Hepatocyte (in vitro differentiated cells): ENCODE measurements at places on chromosomes 13 and 19. TPM values are rescaled to one million over a fixed set of nuclear protein-coding genes. Genes with fewer than 3 reads are reported as not detected.

DNA sequence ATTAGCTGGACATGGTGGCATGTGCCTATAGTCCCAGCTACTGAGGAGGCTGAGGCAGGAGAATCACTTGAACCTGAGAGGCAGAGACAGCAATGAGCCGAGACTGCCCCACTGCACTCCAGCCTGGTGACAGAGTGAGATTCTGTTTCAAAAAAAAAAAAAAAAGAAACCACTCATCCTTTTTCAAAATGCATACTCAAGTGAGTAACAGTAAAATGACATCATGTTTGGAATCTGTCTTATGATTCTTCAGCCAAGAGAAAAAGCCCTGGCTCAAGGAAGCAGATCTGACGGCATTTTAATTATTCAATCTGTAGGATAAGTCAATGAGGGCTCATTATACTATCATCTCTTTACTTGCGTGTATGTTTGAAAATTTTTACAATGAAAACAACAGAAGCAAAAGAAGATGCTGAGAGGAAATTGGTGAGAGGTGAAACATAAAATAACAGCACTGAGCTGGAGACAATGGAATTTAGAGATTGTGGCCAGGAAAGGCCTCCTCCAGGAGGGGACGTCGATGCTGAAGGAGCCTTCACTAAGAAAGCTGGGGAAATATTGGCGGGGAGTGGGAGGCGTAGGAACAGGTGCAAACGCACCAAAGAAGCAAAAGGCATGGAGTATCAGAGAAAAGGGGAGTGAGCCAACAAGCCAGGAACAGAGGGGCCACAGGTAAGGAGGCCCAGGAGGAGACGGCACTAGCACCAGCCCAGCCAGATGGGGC, 12.9 kb upstream of the CCNE1 start:
- no peaks in the 10 kb centered on the region for H3K27me3 ChIP-seq
- no peaks in the 10 kb centered on the region for H3K36me3 ChIP-seq
- H3K4me1 ChIP-seq: no peaks in the 10 kb centered on the region
- no peak for DNase-seq
- H3K27ac ChIP-seq: no peak overlapping the region

DNA sequence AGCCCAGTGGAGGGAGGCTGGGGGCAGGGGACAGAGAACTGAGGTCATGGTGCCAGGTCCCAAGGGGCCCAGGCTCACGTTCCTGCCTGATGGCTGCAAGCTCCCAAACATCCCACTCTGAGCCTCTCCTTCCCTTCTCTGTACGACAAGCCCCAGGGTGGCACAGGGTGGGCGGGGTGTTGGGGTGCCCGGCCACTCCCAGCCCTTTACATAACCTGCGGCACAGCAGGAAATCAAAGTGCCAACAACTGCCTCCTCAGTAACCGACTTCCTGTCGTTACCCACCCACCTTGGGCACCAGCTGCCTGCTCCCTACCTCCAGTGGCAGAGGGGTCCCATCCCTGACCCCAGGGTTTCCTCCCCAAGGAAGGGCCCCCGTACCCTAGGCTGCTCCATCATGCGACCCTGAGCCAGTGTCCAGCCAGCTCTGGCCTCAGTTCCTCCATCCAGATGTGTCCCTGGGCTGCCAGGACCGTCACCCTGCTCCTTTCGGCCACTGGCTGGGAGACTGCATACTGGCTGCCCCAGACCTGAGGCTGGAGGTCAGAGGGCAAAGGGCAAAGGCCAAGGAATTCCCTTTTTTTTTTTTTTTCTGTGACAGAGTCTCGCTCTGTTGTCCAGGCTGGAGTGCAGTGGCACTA, 27.7 kb upstream of the NFIC start:
- H3K27me3 ChIP-seq: no peaks in the 10 kb centered on the region
- H3K4me1 ChIP-seq: peaks cover 24% of the 10 kb centered on the region
- DNase-seq: no peak
- no peak overlapping the region for H3K4me3 ChIP-seq
- H3K27ac ChIP-seq: no peak overlapping the region
- no peaks in the 10 kb centered on the region for H3K36me3 ChIP-seq

DNA sequence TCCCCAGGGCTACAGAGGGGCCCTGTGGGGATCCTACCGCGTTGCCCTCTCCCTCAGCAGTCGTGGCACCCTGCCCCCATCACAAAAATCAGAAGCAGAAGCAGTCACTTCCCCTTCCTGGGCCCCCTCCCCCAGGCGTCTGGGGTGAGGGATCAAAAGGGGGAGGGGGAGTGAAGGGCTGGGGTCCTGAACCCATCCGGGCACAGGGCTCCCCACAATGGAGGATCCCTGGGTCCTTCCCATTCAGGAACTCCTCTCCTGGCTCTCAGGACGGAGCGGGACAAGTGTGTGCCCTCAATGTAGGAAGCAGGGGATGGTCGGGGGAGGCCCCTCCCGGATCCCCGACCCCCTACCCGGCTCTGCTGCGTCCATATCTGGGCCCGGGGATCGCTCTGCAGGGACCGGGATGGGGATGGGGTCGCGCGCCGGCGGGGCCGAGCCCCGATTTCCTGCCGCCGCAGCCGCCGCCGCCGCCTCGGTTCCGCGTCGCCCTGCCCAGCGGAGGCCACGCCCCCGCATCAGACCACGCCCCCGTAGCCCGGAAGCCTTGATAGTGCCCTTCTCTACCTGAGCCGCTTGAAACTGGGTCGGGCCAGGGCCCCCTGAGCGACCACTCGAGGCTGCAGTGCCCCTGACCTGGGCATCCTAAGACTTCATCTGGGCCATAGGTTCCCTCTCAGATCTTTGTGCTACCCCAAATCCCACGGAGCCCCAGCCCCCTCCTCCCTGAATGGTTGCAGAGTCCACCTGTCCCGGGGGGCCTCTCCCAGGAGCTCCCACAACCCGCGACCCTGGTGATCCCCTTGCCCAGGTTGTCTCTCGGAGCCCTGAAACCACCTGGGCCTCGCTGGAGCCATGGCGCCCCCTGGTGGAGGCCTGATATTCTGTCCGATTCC, at the start of gene GMIP:
GMIP (minus strand) TSS at position 500 of the 896 bp plus-strand sequence; CDS start at position 372, 128 bp downstream.
- H3K36me3 ChIP-seq: no peaks in the 10 kb centered on the region
- H3K27ac ChIP-seq: peak within 1 kb of the TSS; percentile 96
- peaks cover 4% of the 10 kb centered on the region for H3K4me1 ChIP-seq
- peak; percentile 85 for DNase-seq
- H3K4me3 ChIP-seq: peak within 1 kb of the TSS; percentile 100
- no peaks in the 10 kb centered on the region for H3K27me3 ChIP-seq

FPR2 gene
- not detected in 2 replicates for polyA plus RNA-seq

- H3K36me3 ChIP-seq: no peaks in the 10 kb centered on the region
- peaks cover 4% of the 10 kb centered on the region for H3K4me1 ChIP-seq
- peak overlapping the region; percentile 46 for H3K27ac ChIP-seq
- H3K4me3 ChIP-seq: no peak overlapping the region
- no peaks in the 10 kb centered on the region for H3K27me3 ChIP-seq
These were observed 15.7 kb upstream of the FBXL3 start for GRCh38 chr13:77042566-77043177.

- no peak for DNase-seq
- no peaks in the 10 kb centered on the region for H3K36me3 ChIP-seq
- no peaks in the 10 kb centered on the region for H3K27me3 ChIP-seq
These were observed 34.2 kb downstream of the TSHZ3 start for GRCh38 chr19:31314849-31315629.

- no peaks in the 10 kb centered on the region for H3K36me3 ChIP-seq
- peak within 1 kb of the TSS; percentile 76 for H3K27ac ChIP-seq
- H3K4me1 ChIP-seq: peaks cover 19% of the 10 kb centered on the region
- H3K27me3 ChIP-seq: no peaks in the 10 kb centered on the region
These were observed at the start of gene CYSLTR2 for GRCh38 chr13:48653472-48653939. TSS of gene CYSLTR2 (plus strand) at chr13:48653929. CDS start at chr13:48706818, 52,889 bp downstream.

CASP14 gene
- not detected in 2 replicates for polyA plus RNA-seq

DNA sequence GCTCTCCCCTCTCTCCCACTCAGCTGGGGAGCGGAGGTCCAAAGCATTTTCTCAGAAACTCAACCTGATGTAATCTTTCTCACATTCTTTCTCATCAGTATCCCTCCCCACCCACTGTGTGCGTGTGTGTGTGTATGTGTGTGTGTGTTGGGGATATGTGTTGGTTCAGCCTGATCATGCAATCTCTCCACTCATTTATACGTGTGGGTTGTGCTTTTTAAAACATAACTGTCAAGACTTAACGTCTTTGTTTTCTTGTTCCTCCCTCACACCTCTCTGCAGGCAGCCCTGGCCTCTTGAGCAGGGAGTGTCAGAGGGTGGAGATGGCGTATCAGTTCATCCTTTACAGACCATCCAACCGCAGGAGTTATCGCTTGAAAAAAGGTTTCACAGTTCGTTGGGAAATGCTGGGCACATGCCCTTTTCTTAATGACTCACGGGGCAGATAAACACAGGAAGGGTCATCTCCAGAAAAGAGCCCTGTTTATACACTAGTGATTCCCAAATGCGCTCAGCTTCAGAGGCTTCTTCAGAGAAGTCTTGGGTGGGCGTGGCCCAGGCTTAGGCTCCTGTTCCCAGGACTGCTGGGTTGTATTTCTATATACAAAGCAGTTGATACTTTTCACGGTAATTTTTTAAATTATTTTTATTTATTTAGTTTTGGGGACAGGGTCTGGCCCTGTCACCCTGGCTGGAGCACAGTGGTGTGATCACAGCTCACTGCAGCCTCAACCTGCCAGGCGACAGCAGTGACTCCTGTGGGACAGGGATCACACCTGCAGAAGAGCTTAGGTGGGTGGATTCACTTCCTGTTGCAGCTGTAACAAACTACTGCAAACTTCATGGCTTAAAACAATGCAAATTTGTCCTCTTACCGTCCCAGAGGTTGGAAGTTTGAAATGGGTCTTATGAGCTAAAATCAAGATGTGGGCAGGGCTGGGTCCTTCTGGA, 60.3 kb downstream of the CCDC70 start:
- H3K4me1 ChIP-seq: no peaks in the 10 kb centered on the region
- H3K4me3 ChIP-seq: no peak overlapping the region
- no peaks in the 10 kb centered on the region for H3K27me3 ChIP-seq

- DNase-seq: no peak
- H3K27ac ChIP-seq: no peak overlapping the region
- H3K4me1 ChIP-seq: no peaks in the 10 kb centered on the region
- no peaks in the 10 kb centered on the region for H3K27me3 ChIP-seq
- H3K4me3 ChIP-seq: no peak overlapping the region
- no peaks in the 10 kb centered on the region for H3K36me3 ChIP-seq
These were observed 41.3 kb downstream of the ALOX5AP start for GRCh38 chr13:30776661-30777060.

GRCh38 chr13:33730147-33730546, 87.8 kb upstream of the RFC3 start:
- H3K27ac ChIP-seq: no peak overlapping the region
- H3K4me3 ChIP-seq: no peak overlapping the region
- H3K36me3 ChIP-seq: no peaks in the 10 kb centered on the region
- no peaks in the 10 kb centered on the region for H3K27me3 ChIP-seq
- DNase-seq: no peak
- H3K4me1 ChIP-seq: peaks cover under 1% of the 10 kb centered on the region

CNN1 gene
- polyA plus RNA-seq: 12.6 and 12.9 TPM in 2 replicates

DNA sequence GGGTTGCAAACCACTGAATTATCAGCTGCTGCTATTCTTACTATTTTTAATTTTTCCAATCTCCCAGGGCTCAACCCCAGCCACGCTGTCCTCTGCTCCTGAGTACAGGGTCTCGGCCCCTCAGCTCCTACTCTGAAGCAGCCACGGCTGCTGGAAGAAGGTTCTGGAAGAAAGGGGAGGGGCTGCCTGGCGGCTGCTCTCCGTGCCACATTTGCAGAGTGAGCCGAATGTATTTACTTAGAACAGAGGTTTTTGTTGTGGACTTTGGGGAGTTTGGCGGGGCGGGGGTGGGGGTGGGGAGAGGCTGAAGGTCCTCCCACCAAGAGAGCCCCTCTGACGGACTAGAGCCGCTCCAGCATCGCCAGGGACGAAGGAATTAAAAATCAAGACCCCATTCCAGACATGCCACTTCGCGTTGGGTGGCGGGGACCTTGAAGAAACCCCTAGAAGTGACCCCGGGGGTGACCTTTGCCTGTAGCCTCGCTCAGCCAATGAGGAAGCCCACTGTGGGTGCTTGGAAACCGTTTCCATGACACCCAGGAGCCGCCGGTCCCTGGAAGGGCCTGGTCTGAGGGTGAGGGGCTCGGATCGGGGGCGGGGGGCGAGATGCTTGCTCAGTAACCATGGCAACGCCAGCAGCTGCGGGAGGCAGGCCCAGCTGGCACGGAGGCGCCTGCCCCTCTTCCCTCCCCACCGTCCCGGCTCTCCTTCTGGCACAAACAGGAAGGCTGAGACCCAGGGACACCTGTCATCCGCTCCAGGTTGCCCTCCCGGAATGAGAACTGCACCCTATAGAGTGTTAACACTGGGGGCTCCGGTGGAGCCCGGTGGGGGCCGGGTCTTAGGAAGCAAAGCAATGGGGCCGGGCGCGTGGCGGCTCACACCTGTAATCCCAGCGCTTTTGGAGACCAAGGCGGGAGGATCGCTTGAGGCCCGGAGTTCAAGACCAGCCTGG, 54.2 kb upstream of the PTPRS start:
- peaks cover 57% of the 10 kb centered on the region for H3K27me3 ChIP-seq
- no peak for DNase-seq
- no peak overlapping the region for H3K27ac ChIP-seq
- no peak overlapping the region for H3K4me3 ChIP-seq
- H3K36me3 ChIP-seq: no peaks in the 10 kb centered on the region

DNA sequence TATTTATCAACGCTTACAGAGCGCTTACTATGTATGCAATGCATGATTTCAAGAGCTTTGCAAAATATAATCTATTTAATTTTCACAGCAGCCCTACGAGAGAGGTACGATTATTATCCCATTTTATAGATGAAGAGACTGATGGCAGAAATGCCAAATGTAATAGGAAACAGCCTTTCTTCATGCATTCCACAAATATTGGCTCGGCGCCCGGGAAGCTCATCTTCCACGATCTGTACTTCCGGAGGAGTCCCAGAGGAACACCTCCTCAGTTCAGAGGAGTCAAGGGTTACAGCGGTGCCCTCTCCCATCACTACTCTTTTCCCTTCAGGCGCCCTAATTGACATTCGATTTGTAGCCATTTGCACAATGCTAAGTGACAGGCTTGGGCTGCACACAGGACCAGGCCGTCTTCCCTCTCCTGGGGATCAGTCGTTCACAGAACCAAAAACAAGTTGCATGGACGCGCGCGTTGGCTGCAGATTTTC, 1.1 kb upstream of the ARHGAP35 start:
- H3K27me3 ChIP-seq: no peaks in the 10 kb centered on the region
- H3K27ac ChIP-seq: peak overlapping the region; percentile 48
- peaks cover 32% of the 10 kb centered on the region for H3K4me1 ChIP-seq
- peak; percentile 69 for DNase-seq

- no peaks in the 10 kb centered on the region for H3K36me3 ChIP-seq
- H3K4me3 ChIP-seq: no peak overlapping the region
- no peaks in the 10 kb centered on the region for H3K4me1 ChIP-seq
- no peaks in the 10 kb centered on the region for H3K27me3 ChIP-seq
- DNase-seq: peak; percentile 30
These were observed 387.2 kb upstream of the ATXN8OS start for GRCh38 chr13:69720278-69720983.

DNA sequence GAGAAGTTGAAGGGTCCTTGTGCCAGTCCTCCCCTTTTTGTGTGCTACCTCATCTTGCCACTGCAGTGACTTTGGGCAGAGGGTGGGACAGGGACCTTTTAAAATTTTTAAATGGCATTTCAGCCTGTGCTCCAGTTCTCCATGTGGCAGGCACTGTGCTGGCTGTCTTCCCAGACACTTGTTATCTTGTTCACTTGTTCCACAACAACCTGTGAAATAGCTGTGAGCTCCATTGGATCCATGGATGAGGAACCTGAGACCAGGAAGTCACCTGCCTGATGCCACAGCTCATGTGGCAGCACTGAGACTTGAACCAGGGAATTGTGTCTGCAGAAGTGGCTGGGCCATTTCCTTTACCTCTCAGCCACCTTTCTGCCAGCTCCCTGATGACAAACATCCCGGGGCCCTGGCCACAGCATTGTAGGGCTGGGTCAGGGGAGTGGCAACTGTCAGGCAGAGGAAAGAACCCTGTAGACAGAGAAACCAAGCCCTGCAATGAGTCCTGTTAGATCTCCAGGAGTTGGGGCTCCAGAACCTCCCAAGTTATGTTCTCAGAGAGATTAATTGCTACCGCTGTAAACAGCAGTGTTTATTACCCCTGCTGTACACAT, 6.4 kb downstream of the EGLN2 start:
- H3K4me3 ChIP-seq: no peak overlapping the region
- no peak for DNase-seq
- H3K36me3 ChIP-seq: no peaks in the 10 kb centered on the region
- peak overlapping the region; percentile 76 for H3K27ac ChIP-seq
